ENCODE measurements at places on chromosomes 11 and 22.

DNA sequence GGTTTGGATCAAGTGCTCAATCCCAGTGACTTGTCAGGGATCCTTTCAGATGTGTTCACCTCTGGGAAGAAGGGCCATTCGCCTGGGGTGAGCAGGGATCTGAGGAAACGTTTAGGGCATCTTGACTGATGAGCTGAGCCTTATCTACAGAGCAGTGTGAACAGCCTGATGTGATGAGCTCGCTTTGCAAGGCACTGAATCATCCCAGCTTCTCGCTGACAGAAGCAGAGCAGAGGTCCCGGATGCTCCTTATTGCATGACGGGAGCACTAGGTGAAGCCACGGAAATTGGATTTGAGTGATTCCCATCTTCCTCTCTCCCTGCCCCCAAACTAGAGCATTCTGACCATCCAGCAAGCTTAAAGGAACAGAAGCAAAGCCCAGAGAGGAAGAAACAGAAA, 46.5 kb downstream of the SEZ6L start:
- no peak for DNase-seq

- DNase-seq, result no peak
Observed at GRCh38 chr11:126748793-126749192, 251.8 kb downstream of the KIRREL3 start.

GRCh38 chr11:1509626-1510255, 23.2 kb upstream of the MOB2 start:
- DNase-seq, result no peak

- DNase-seq, result no peak
Observed at GRCh38 chr11:85276332-85276731, 350.8 kb downstream of the DLG2 start.

DNA sequence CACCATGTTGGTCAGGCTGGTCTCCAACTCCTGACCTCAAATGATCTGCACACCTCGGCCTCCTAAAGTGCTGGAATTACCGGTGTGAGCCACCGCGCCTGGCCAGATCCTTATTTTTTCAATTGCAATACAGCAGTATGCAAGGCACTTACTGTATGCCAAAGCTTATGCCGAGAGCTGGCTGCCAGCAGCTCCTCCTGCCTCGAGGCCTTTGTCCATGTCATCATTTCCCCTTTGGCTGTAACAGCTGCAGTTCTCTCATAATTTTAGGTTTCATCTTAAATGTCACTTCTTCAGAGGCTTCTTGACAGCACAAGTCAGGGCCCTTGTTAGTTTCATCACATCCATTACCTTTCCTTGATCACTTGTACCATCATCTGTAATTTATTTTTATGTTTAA, 1.5 kb upstream of the SREBF2 start:
- peak; percentile 37 for DNase-seq

GRCh38 chr11:120194166-120194565, 16.7 kb upstream of the OAF start:
- DNase-seq, result no peak

- no peak for DNase-seq
Observed at GRCh38 chr11:44941259-44942021, 9.2 kb downstream of the TP53I11 start.

DNA sequence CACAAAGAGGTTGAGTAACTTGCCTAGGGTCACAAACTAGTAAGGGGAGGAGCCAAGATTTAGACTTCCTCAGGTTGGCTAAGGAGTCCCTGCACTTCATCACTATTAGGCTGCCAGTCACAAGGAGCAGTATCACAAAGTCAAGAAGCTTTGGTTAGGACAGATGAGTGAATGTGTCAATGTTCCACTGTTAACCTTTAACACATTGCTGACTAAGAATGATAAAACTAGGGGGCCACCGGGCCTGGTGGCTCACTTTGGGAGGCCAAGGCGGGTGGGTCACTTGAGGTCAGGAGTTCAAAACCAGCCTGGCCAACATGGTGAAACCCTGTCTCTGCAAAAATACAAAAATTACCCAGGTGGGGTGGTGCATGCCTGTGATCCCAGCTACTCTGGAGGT, 32.0 kb downstream of the TMEM123 start:
- DNase-seq, result no peak

GRCh38 chr11:86676010-86676409, 3.6 kb upstream of the ME3 start:
- no peak for DNase-seq

Measured in stimulated activated naive B cell treated with anti-CD40 and anti-IgM and Interleukin-4, amounts not matched to agents 10 μg/mL and 1 μg/mL and 100 μg/mL, for 72 hours (primary cell).